Thymus (tissue), 14 donors: ENCODE measurements at places on chromosomes 16 and 17. TPM values are rescaled to one million over a fixed set of nuclear protein-coding genes. Genes with fewer than 3 reads are reported as not detected.

GRCh38 chr16:728131-728889 lies 1.4 kb downstream of the HAGHL start:
- no peak for DNase-seq
- H3K4me1 ChIP-seq: peaks cover 32% of the 10 kb centered on the region
- peaks cover 19% of the 10 kb centered on the region for H3K36me3 ChIP-seq
- H3K27ac ChIP-seq: no peak overlapping the region

The CSH2 gene
- 1.0 TPM for total RNA-seq

The PLXDC1 gene
- 19.7 TPM for total RNA-seq

DNA sequence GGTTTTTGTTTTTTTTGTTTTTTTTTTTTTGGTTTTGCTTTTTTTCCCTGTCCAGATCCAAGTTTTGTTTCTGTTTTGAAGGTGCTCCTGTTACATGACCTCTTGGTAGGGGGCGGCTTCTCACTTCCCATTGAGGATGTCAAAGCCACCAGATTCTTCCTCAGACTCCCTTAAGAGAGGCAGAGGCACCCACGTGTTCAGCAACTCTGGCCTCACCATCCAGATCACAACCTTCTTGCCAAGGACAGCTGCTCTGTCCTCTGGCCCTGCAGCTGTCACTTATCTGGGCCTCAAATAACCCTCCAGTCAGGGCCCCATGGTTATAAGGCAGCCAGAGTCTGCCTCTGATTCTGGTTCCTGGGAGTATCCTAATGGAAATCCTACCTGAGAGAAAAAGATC lies 208.5 kb downstream of the STX8 start:
- no peaks in the 10 kb centered on the region for H3K27me3 ChIP-seq
- H3K36me3 ChIP-seq: no peaks in the 10 kb centered on the region
- no peaks in the 10 kb centered on the region for H3K4me1 ChIP-seq
- DNase-seq: no peak
- H3K4me3 ChIP-seq: no peak overlapping the region

The INTS2 gene
- total RNA-seq: 13.1 TPM

DNA sequence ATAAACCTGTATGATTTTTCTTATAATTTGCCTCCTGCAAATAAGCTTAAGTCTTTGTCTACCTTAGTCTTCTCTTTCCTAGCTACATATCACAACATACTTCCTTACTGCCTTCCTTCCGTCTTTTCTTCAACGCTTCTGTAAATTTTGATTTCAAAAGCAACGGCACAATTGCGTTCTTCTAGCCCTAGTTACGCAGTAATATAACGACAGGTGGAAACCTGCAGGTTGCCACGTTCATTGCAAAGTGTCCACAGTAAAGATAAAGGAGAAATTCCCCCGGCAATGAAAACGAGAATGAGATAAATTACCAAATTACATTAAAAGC lies 546 bp upstream of the PSMD7 start:
- H3K36me3 ChIP-seq: peaks cover 10% of the 10 kb centered on the region
- H3K27me3 ChIP-seq: no peaks in the 10 kb centered on the region
- H3K4me3 ChIP-seq: peak overlapping the region; percentile 78
- H3K27ac ChIP-seq: peak overlapping the region; percentile 86
- H3K4me1 ChIP-seq: peaks cover 12% of the 10 kb centered on the region
- no peak for DNase-seq

The KRT14 gene
- 20.7 TPM for total RNA-seq

- H3K27me3 ChIP-seq: no peaks in the 10 kb centered on the region
- DNase-seq: peak; percentile 62
- no peak overlapping the region for H3K4me3 ChIP-seq
- H3K4me1 ChIP-seq: peaks cover 2% of the 10 kb centered on the region
Observed at GRCh38 chr17:9356488-9356911, 219.1 kb downstream of the STX8 start.

The PERCC1 gene
- not detected for total RNA-seq

DNA sequence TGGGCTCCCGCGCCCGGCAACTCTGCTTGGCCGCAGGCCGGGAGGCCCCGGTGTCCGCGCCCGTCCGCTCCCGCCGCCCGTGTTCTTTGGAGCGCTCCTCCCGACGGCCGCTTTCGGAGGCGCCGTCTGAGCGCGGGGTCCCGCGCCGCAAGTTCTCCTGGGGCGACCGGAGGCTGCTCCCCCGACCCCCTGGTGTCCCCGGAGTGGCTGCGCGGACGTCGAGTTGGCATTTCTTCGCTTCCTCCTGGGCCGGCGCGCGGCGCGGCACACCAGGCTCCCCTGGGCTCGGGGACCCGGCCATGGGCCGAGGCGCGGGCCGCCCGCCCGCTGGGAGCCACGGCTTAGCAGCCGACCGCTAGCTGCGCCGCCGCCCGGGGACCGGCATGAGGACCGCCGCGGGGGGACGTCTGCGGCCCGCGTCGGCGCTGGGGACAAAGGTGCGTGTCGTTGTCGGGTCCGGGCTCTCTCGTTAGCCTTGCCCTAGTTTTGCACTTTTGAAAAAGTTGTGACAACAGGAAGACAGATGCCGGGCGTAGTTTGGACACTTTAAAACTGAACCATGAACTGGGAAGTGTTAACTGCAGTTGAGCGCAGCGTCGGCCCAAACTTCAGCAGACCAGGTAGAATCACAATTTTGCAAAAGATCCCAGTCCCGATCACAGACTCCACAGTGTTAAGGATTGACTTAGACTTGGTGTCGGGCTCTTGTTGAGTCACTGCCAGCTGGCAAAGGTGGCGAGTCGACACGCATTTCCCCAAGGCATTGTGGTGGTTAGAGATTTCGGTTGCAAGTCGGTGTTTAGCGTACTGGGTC lies 700 bp downstream of the UBN1 start:
- DNase-seq: peak; percentile 28
- H3K4me1 ChIP-seq: peaks cover 20% of the 10 kb centered on the region
- H3K36me3 ChIP-seq: peaks cover 25% of the 10 kb centered on the region
- H3K27me3 ChIP-seq: no peaks in the 10 kb centered on the region

DNA sequence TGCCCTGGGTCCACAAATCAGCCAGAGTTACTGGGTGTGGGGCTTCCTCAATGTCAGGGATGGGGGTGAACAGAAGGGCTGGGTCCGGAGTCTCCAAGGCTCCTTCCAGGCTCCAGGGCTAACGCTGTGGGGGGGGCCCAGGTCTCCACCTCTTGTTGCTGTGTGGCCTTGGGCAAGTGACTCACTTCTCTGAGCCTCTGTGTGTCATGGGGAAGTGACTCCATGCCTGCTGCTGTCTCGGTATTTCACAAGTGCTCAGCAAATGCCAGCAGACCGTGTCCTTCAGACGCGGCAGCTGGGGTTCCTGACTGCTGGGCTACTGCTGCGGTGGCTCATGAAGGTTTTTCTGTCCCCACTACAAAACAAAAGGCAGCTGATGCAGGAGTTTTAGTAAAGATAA lies 26.6 kb downstream of the JPH3 start:
- no peaks in the 10 kb centered on the region for H3K36me3 ChIP-seq
- peaks cover 12% of the 10 kb centered on the region for H3K27me3 ChIP-seq
- H3K4me3 ChIP-seq: no peak overlapping the region
- no peak for DNase-seq

DNA sequence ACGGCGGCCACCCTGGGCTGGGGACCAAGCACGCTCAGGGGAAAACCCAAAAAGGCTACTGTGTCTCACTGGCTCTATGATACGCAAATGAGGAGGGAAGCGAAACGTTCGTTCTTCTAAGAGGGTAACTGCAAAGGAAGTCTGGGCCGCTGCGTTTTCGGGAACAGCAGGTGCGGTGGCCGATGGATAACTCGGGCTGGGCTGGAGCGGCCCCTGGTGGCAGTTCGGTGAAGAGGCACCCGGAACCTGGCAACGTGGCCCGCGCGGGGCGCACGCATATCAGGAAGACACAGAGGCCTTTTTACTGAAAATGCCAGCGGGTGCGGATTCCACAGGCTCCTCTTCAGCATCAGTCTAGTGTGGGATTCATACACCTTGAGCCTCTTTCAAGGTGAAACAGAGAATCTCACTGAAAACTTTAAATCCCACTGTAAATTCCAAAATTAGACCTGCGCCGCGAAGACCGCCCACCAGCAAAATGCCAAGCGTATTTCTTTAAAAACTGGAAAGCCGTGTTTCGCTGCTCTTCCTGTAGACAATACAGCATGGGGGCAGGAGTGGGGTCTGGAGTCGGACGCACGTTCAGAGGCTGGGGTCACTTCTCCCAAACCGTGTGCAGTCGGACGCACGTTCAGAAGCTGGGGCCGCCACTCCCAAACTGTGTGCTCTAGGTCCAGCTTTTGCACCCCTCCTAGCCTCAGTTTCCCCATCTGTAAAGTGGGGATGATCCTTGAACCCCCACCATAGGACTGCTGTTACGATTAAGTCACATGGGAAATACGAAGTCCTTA lies 44.4 kb upstream of the METTL9 start:
- peak; percentile 91 for DNase-seq
- H3K27me3 ChIP-seq: no peaks in the 10 kb centered on the region
- H3K36me3 ChIP-seq: no peaks in the 10 kb centered on the region
- H3K4me3 ChIP-seq: no peak overlapping the region
- H3K4me1 ChIP-seq: no peaks in the 10 kb centered on the region

The ZNF200 gene
- total RNA-seq: 8.6 TPM

The FNDC8 gene
- total RNA-seq: not detected

DNA sequence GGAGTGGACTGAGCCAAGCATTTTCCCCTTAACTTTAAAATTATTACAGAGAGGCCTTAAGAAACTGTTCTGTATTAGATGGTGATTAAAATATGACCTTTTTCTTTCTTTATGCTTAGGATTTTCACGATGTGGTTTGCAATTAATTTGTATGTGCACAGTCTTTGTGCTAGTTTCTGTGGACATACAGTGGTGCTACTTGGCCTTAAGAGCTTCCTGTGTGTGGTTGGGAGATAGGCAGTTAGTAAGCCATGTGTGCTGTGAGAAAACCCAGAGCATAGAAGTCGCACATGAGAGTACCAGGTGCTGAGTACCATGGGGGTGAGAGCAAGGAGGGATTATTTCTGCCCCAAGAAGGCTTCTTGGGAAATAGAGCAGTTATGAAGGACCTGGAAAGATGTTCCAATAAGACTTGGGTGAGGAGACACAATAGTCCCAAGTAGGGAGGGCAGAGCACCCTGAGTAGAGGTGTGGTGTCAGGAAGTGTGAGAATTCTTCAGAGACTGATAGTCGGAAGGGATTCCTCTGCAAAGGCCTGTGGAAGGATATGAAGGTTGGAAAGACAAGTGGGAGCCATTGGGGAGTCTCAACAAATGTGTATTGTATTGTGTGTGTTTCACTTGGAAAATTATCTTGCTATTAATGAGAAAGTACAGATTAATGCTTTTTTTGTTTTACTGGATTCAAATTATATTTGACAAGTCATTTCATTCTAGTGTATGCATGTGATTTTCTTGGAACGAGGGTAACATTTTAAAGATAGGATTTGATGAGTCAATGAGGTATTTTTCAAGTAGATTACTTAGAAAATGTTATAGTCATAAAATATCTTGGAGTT lies 239.9 kb downstream of the PRKCA start:
- no peak for DNase-seq
- no peak overlapping the region for H3K4me3 ChIP-seq

- DNase-seq: no peak
- H3K36me3 ChIP-seq: no peaks in the 10 kb centered on the region
- no peaks in the 10 kb centered on the region for H3K27me3 ChIP-seq
- no peak overlapping the region for H3K4me3 ChIP-seq
- peaks cover 23% of the 10 kb centered on the region for H3K4me1 ChIP-seq
- H3K27ac ChIP-seq: no peak overlapping the region
Observed at GRCh38 chr16:56849690-56850680, 15.0 kb upstream of the SLC12A3 start.

- H3K27ac ChIP-seq: peak overlapping the region; percentile 26
- DNase-seq: no peak
Observed at GRCh38 chr17:40320756-40321523, 12.0 kb downstream of the RARA start.

DNA sequence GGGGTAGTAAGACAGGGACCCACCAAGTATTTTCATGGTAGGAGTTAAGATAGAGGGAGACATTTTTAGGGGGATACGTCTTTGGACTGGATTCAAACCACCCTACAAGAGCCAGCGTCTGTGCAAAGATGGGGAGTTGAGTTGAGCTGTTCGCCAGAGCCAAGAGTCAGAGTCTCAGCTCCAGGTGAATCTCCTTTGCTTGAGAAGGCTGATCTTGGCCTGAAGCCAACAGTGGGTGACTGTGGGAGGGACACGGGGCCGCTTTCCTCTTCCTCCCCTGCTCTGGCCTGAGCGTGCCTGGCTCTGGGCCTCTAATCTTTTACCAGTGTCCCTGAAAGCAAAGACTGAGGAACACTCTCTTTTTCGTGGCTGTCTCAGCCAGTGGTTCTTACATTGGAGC lies 5.4 kb downstream of the TLE7 start:
- H3K27ac ChIP-seq: no peak overlapping the region
- H3K4me1 ChIP-seq: no peaks in the 10 kb centered on the region
- DNase-seq: no peak
- no peak overlapping the region for H3K4me3 ChIP-seq
- no peaks in the 10 kb centered on the region for H3K36me3 ChIP-seq
- no peaks in the 10 kb centered on the region for H3K27me3 ChIP-seq

DNA sequence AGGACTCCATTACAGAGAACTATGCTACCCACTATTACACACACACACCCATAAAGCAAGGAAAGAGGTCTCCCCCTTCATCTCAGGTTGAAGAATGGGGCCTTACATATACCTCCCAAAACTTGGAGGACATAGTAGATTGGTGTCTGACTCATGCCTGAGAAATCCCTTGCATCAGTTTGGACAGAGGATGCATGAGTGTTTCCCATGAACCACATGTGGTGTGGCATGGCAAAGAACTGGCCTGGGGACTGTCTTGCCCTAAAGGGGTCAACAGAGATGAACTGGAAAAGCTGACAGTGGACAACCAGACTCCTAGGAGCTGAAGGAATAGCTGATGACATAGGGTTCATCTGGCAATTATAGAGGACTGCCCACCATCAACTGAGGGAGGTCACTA lies 54.0 kb downstream of the DYNLRB2 start:
- H3K4me1 ChIP-seq: peaks cover 14% of the 10 kb centered on the region
- no peaks in the 10 kb centered on the region for H3K27me3 ChIP-seq
- no peak for DNase-seq
- H3K36me3 ChIP-seq: no peaks in the 10 kb centered on the region
- no peak overlapping the region for H3K27ac ChIP-seq
- no peak overlapping the region for H3K4me3 ChIP-seq

DNA sequence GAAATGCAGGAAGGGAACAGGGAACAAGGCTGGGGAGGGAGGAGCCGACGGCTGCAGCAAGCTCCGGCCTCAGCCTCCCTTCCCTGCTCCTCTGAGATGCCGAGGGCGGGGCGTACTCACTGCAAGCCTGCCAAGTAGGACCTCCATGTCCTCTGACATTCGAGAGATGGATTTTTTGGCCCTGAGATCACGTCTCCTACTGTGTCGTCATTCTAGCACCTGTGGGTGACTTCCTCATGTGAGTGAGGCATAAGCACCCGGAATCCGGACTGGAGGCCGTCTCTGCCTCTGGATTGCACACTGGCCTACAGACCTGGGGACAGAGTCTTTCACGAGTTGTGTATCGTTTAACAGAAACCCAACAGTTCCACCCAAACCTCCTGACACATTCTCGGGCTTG lies 14.5 kb downstream of the MRM3 start:
- H3K4me3 ChIP-seq: no peak overlapping the region
- H3K36me3 ChIP-seq: peaks cover 18% of the 10 kb centered on the region
- peaks cover 2% of the 10 kb centered on the region for H3K4me1 ChIP-seq
- no peaks in the 10 kb centered on the region for H3K27me3 ChIP-seq

The DRC7 gene
- total RNA-seq: 0.33 TPM

The CENPT gene
- 25.4 TPM for total RNA-seq
